ENCODE measurements at places on chromosomes 7 and 10.

GRCh38 chr10:97858001-97858439, 8.4 kb downstream of the GOLGA7B start:
- DNase-seq: no peak

- DNase-seq: no peak
Observed at GRCh38 chr7:123231021-123232000, 31.5 kb upstream of the SLC13A1 start.

DNA sequence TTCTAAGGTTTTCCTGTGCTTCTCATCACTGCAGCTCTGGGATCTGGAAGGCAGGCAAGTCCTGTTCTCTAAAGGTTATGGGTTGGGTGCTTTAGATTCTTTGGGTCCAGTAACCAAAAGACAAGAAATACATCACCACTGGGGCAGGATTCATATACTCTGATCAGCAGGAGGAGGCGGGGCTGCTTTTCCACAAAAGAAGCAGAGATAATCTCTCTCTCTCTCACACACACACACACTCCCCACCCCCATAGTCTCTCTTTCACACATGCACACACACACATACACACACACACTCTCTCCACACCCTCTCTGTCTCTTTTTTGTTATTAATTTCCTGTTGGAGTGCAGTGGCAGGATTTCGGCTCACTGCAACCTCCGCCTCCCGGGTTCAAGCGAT, 13.0 kb upstream of the ACBD5 start:
- no peak for DNase-seq

- DNase-seq: no peak
Observed at GRCh38 chr7:34042406-34042805, 137.1 kb downstream of the BMPER start.

- DNase-seq: no peak
Observed at GRCh38 chr10:3136763-3137611, 35.6 kb downstream of the PITRM1 start.

DNA sequence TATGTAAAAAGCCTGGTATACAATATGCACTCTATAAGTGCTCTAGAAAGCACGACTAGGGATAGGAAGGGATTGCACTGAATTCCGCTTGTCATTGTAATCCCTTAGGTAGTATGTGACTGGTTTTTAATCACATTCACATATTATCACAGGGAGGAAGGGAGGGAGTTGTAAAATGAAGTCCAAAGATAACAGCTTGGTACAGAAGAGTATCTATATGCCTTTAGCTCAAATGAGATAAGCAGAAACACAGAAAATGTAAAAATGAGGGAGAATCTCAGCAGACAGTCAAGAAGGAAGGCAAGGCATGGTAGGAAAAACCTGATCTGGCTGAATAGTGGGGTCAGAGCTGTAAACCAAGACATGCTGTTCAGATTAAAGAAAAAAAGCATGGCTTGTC, 63.4 kb downstream of the ABI1 start:
- no peak for DNase-seq

- DNase-seq: no peak
Observed at GRCh38 chr7:154438571-154439367, 386.6 kb downstream of the DPP6 start.

- DNase-seq: no peak
Observed at GRCh38 chr7:40232242-40232893, 97.6 kb downstream of the SUGCT start.

DNA sequence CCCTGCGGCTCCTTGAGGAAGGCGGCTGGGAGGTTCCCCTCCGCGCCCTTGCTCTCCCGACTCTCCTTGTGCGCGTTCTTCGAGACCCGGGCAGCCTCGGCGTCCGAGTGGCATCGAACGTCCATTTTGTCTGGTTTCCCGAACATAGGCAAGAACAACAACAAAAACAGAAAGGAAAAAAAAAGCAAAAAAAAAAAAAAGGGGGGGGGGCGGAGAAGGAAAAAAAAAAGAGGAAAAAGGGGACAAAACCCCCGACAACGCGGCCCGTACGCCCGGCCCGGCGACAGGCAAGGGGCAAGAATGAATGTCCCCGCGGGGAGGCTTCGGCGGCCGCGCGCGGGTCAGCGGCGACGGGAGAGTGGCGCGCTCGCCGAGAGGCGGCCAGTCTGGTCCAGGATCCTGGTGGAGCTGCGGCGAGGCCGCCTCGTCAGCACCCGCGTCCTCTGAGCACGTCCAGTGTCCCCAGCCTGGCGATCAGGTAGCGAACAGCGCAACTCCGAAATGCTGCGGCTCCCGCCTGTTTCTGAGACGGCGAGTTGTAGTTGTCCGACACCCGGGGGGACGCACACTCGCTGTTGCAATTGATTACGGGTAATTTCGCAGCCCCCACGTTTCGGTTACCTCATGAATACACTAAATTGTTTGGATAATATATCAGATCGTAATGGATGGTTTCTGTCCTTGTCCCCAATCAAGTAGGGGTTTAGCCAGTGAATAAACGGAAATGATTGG, at the start of gene VAX1:
TSS of gene VAX1 (minus strand) at position 360 of the 732 bp plus-strand sequence. CDS start at position 146, 214 bp downstream.
- DNase-seq: no peak

GRCh38 chr7:129588268-129588667, 23.3 kb upstream of the NRF1 start:
- DNase-seq: no peak

DNA sequence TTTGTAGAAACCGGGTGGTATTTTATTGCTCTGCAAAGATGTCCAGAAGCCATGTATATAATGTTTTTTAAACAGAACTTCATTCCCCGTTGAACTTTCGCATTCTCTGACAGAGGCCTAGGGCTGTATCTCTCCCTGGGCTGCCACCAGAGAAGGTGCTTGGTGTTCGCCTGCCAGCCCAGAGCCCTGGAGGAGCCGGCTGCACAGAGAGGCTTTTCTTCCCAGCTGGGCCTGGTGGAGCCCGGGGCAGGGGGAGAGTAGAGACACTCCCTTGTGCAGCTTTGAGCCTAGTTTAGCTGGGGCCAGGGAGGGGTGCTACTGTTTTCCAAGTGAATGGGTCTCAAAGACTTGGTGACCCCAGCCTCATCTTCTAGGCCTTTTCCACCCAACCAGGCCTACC, 13.6 kb upstream of the TRIM8 start:
- DNase-seq: no peak

GRCh38 chr7:55431898-55432297, 66.8 kb downstream of the LANCL2 start:
- no peak for DNase-seq

DNA sequence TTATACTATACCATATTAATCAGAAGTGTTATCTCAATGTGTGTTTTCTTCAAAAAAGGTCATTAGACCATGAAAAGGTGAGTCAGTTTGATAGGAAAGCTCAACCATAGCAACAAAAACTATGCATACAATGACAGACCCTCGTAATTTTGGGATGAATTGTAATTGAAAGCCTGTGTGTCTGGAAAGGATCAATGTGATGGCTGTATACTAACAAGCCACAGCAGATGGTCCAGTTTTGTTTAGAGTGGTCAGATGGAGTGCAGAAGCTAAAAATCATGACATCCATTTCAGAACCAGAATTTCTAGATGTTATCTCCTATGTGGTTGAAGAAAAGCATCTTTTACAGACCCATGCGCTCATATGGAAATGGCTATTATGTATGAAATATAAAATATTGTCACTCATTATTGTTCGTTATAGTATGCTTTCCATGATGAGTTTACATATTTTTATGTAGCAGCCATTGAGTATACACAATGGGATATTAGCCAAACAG, 88.3 kb upstream of the CNTNAP2 start:
- no peak for DNase-seq

DNA sequence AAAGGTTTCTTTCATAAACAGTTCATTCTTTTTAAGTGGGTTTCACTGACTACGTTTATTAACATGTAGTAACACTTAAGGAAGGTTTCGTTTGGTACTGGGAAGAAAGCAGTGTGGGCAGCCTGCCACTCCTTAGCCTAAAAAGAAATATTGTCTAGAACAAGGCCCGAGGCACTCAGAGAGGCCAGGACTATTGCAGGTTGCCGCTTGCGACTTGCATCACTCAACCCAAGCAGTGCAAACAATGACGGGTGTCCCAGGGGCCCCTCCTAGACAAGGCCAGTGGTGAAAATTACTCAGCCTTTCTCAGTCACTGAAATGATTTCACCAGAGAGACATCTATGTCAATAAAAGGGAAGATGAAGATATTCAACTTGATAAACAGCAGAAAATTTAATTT, 243.9 kb downstream of the SNX13 start:
- no peak for DNase-seq

DNA sequence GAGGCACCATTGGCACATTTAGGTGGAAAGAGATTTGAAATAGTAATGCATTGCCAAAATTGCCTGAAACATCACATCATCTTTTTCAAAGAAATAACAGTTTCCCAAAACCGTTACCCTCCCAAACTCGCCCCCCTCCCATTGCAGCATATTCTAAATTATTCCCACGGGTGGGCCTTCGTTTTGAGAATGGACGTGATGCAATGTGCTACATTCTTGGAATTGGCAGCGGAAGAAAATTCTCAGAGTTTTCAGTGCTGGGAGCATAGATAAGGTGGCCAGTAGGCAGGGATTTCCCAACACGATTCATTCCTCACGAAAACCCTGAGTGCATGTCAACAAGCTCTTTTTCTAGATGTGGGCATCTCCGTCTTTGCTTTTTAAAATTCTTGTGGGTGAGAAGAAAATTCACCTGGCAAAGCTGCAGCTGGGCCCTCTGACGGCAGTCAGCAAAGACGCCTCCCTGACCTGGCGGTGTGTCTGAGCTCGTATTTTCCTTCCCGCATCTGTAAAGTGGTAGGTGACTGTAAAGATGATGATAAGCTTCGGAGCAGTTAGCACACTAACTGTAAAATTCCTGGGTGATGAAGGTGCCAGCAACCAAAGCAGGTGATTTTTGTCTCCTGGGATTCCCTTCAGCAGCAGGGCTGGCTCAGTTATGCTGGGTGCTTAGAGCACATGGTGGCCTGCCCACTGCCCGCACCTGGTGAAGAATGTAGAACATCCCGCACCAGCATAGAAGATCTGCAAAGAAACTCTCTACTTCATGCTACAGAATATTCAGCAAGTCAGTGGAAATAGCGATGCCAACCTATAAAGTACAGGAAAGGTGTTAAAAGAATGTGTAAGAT, 141.9 kb upstream of the KLF6 start:
- DNase-seq: no peak

- no peak for DNase-seq
Observed at GRCh38 chr7:102287111-102287980, 678 bp downstream of the SH2B2 start.

GRCh38 chr7:128933180-128933891, 4.4 kb upstream of the IRF5 start:
- no peak for DNase-seq

DNA sequence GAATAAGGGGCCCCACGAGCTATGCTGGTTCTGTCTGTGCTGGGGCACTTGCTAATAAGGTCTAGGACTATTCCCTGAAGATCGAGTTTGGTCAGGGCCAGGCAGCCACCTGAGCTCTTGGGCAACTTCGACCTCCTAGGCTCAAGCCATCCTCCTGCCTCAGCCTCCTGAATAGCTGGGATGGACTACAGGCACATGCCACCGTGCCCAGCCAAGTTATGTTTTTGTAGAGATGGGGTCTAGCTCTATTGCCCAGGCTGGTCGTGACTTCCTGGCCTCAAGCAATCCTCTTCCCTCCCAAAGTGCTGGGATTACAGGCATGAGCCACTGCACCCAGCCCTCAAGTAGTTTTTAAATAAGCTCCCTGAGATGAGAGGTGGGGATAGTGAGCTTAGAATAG, 2.9 kb downstream of the ZP3 start:
- DNase-seq: no peak

GRCh38 chr10:119931871-119932270, 39.3 kb downstream of the SEC23IP start:
- DNase-seq: no peak

DNA sequence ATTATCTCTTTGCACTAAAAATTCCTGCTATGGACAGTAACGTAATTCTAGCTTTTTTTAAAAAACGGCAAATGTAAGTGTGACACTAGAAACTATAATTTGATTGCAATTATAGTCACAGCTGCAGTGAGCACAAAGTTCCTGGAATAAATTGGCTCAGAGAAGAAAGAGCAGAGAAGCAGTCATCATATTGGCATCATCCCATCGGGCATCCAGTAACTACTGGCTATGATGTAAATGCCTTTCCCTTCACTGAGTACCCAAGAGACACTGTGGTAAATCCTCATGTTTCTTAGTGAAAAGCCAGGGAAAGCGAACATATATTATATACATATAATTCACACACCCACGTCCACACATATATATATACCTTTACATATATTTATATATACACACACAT, 43.6 kb downstream of the PIP4K2A start:
- no peak for DNase-seq

DNA sequence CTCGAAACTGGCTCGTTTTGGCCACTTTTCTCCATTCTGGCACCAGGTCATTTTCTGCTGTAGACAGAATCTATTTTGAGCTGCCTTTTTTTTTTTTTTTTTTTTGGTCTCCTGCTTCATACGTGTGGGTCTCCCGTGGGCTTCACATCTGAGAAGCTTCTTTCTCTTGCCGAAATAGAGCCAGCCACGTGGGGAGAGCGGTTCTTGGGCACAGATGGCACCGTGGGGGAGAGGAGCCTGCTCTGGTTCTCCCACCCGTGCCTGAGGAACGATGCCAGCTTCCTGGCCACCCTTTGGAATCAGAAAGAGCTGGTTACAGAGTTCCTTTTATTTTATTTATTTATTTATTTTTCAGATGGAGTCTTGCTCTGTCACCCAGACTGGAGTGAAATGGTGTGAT, 48.7 kb upstream of the OCM2 start:
- no peak for DNase-seq

- no peak for DNase-seq
Observed at GRCh38 chr7:83866582-83866981, 217.6 kb upstream of the SEMA3E start.

GRCh38 chr7:116679500-116679899, 7.5 kb downstream of the MET start:
- no peak for DNase-seq

- DNase-seq: no peak
Observed at GRCh38 chr10:116978901-116979300, 26.1 kb downstream of the SHTN1 start.

- no peak for DNase-seq
Observed at GRCh38 chr10:105352281-105352680, 711.2 kb downstream of the SORCS3 start.
